T-helper 17 cell (primary cell): ENCODE measurements at places on chromosomes 5 and 9. TPM values are rescaled to one million over a fixed set of nuclear protein-coding genes. Genes with fewer than 3 reads are reported as not detected.

The PCDHA6 gene
- total RNA-seq = not detected

The SLC23A1 gene
- total RNA-seq = not detected

The PCDHB15 gene
- 0.10 TPM for total RNA-seq

The CXCL14 gene
- total RNA-seq = not detected

The TPPP gene
- 17.3 TPM for total RNA-seq

The SELENOP gene
- not detected for total RNA-seq

The CORO2A gene
- 13.9 TPM for total RNA-seq

The OSMR gene
- total RNA-seq = not detected

The TAF11L2 gene
- total RNA-seq = not detected

The ACTL7B gene
- 0.12 TPM for total RNA-seq

The CDH12 gene
- not detected for total RNA-seq

The UBE2QL1 gene
- total RNA-seq = not detected

The SOHLH1 gene
- not detected for total RNA-seq

The FOXD4L3 gene
- not detected for total RNA-seq

The PCDHA13 gene
- total RNA-seq = not detected

The GGTA1 gene
- 0.50 TPM for total RNA-seq

The SLC36A2 gene
- total RNA-seq = not detected

The PROP1 gene
- total RNA-seq = not detected

The HDHD3 gene
- total RNA-seq = 13.9 TPM

The EMB gene
- 184 TPM for total RNA-seq

The SNX24 gene
- 7.3 TPM for total RNA-seq

The ZNF79 gene
- total RNA-seq = 8.4 TPM

The SPATA31D4 gene
- total RNA-seq = not detected

The GNA14 gene
- total RNA-seq = not detected

The CHSY3 gene
- not detected for total RNA-seq

The LCN2 gene
- 9.3 TPM for total RNA-seq

The KDM3B gene
- 74.5 TPM for total RNA-seq

The CKMT2 gene
- not detected for total RNA-seq

The FBN2 gene
- 0.16 TPM for total RNA-seq

The GLRA1 gene
- not detected for total RNA-seq
